ENCODE measurements at places on chromosomes 11 and 22. TPM values are rescaled to one million over a fixed set of nuclear protein-coding genes. Genes with fewer than 3 reads are reported as not detected.

DNA sequence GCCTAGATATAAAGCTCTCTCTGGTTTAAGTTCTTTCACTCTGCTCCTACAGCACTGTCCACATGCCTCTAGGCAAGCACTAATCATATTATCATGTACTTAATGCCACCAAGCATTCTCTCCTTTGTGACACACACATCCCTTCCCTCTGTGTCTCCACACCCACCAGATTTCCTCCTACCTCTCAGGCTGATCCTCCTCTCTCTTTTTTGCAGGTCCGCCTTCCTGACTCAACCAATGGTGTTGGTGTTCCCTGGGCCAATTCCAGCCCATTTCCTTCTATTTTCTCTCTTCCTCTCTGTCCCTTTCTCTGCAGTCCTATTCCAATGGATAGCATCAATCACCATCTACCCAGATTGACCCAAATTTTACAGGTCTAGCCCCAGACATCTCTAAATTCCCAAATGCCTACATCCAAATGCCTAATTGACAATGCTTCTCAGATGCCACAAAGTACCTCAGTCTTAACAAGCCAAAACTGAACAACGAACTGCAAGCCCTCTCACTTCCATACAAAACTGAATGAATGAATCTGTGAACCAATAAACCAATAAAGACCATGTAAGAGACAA lies 504 bp upstream of the ZNF215 start:
- no peak for DNase-seq

GRCh38 chr11:118042141-118042540 lies 34.7 kb upstream of the TMPRSS4 start:
- no peak for DNase-seq

GRCh38 chr22:35266277-35266676 lies 9.0 kb downstream of the HMGXB4 start:
- no peak for DNase-seq

- no peak for DNase-seq
These were observed 20.2 kb downstream of the SPATA19 start for GRCh38 chr11:133825156-133825555.

- DNase-seq, result no peak
These were observed 11.0 kb downstream of the PTPRJ start for GRCh38 chr11:47991266-47991830.

Gene CDHR5
- total RNA-seq, result 5.0 TPM

Gene NXPE4
- not detected for total RNA-seq

GRCh38 chr22:42752230-42752746 lies 31.6 kb upstream of the A4GALT start:
- DNase-seq, result no peak

Gene APOBEC3B
- total RNA-seq, result 0.64 TPM

GRCh38 chr22:26890870-26891269 lies 233.5 kb downstream of the MIAT start:
- no peak for DNase-seq

- DNase-seq, result peak; percentile 50
These were observed 1.7 kb downstream of the TOM1 start for GRCh38 chr22:35301372-35301874.

DNA sequence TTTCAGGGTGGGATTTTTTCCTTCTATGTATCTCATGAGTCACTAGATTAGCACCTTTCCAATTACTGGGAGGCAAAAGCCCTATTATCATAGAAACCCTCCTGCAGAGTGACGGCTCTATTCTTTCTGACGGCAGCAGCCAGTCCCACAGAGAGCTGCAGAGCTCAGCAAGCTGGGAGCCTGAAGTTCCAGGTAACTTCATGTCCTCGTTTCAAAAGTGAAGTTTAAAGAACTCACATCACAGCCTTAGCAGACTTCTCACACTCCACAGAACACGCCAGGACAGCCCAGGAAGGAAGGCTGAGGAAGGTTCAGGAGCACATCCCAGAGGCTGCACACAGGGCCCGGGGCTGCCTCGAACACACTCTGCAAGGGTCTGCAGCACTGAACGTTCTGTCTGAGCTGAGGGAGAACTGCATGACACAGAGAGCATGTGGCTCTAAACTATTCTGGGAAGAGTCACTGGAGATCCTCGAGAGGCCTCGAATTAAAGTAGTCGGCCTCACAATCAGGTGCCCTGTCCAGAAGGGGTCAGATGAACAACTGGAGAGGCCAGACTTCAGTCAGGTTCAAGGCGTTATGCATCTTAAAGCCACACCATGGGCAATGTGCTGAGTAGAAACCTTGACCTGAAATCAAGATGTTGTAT lies 104.2 kb upstream of the DRD2 start:
- no peak for DNase-seq

DNA sequence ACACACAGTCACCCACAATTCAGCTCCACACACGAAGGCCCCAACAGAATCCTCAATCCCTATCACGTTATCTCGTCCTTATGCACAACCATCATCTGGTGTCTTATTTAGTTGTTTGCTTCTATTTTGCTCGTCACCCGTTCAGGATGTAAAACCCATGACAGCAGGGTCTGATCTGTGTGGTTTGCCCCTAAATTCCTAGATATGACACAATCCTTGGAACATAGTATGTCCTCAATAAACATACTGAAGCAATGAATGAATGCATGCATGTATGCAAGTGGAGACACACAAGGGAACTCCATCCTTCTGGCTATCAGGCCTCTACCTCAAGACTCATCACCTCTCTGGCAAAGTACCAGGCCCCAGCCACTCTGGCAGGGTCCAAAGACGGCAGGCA lies 20.2 kb downstream of the STARD10 start:
- no peak for DNase-seq

DNA sequence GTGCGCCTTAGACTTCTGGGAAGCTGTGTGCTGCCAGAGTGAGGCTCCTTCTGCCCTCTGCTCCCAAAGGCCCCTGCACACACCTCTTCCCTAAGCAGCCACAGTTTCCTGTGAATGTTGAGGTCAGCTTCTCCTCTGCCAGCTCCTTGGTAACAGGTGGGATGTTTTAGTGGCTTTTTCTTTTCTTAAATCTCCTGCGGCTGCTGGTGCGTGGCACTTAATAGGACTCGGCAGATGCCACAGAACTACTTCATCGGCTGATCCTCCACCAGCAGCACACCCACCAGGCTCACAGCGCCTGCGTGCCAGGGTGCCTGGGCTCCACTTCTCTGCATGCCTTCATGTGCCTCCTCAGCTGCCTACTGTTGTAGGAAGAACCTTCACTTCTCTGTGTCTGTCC lies 87.8 kb downstream of the RCN1 start:
- no peak for DNase-seq

GRCh38 chr11:69417699-69418085 lies 63.8 kb upstream of the LINC01488 start:
- no peak for DNase-seq

DNA sequence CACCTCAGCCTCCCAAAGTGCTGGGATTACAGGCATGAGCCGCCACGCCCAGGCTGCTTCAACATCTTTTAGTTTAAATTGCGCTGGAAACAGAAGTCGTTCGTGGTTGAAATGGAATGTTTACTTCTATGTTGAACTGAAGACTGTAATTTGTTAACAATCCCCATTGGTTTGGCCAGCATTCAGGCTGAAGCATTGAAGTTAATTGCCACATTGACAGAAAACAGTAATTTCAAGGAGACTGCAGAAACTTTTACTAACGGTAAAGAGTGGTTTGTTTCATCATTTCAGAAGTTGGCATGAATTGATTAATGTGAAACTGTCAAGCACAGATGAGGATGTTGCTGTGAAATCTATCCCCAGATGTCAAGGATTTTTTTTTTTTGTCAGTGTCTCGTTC lies 14.2 kb downstream of the AP5B1 start:
- DNase-seq, result no peak

GRCh38 chr22:21759093-21759492 lies 23.5 kb upstream of the YPEL1 start:
- DNase-seq, result no peak

Gene DEPDC7
- total RNA-seq, result not detected

- DNase-seq, result no peak
These were observed 118.3 kb downstream of the CD44 start for GRCh38 chr11:35257281-35257680.

GRCh38 chr11:134701564-134702165 lies 289.6 kb upstream of the B3GAT1 start:
- no peak for DNase-seq

DNA sequence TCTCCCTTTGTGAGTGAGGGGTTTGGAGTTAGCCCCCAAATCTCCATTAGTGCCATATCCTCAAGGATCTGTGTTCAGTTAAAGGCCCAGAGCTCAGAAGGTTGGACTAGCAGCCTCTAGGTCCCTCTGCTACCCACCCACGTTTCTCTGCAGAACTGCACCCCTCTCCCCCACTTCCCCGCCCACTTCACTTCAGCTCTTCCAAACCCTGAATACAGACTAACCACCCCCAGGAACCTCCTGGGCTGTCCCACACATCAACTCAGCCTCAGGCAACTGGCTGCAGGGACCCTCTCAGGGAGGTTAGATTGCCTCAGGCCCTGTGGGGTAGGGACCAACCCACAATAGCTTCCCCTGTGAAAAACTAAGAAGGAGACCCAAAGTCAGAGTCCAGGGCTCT lies 840 bp downstream of the VPREB3 start:
- DNase-seq, result no peak

DNA sequence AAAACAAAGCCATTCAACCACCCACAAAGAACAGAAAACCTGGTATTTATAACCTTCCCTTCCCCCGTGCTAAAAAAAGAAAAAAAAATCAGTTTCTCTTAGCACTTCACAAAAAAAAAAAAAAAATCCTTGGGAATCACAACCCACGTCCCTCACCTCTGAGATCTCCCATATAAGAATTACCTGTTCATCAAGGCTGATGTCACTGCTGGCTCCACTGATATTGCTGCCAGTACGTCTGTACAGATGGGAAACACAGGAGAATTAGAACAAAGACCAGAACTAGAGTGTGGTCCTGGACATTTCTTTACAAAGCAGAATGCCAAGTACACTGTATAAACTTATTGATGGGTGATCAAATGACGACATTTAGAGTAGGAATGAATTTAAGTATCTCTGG lies 14.9 kb downstream of the OSBP start:
- DNase-seq, result no peak

- no peak for DNase-seq
These were observed 10.3 kb downstream of the HSPA8 start for GRCh38 chr11:123051634-123052033.

- no peak for DNase-seq
These were observed 65.6 kb downstream of the BUD13 start for GRCh38 chr11:116707161-116707629.

Gene CHKB
- total RNA-seq, result 82.4 TPM

DNA sequence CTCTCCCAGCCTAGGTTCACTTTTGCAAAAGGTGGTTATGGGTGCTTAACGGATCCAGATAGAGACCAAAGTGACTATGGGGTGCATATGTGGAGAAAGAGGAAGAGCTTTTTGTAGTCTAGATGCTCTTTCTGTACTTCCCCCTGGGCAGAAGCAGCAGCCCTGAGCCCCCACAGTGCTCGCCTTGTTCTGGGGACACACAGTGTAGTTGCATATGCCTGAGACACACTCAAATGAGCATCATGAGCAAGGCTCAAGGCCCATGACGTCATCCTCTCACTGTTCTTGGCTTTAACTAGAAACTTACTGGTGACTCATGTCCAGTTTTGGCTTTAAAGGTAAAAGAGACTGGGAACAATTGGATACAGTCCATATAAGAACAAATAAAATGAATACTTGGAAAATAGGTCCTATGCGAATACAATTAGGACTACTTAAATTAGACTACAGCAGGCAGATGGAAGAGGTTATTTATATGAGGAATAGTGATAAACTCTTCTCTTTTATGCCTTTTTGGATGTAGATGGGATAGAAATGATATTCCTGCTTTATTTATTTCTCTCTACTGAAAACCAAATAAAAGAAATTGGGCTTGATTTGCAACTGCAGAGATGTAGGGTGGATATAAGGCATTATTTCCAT lies 20.1 kb upstream of the PEX26 start:
- DNase-seq, result peak; percentile 97

GRCh38 chr11:134417871-134418840 lies 6.1 kb upstream of the B3GAT1 start:
- no peak for DNase-seq

Measured in ascending aorta (tissue), 2 donors.